ENCODE measurements at places on chromosomes 12 and 14.
A peak's percentile ranks its signal among the peaks of the same experiment; 100 is the strongest.

DNA sequence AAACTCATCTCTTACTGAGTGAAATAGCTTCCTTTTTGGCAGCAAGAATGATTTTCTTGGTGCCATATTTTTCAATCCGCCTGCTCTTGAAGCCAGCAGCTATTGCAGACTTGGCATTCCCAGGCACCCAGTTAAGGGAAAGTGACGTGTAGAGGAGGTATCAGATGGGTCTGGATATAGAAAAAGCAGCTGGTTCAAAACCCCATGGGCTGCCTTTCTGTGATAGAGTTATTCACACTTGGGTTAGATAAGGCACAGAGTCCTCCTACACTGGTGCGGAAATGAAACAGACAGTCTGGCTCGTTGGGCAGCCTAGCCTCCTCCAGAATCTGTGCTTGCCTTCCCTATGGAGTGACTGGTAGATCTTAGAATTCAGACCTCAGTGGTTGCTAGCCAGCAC lies 62.2 kb downstream of the PTPN11 start:
- no peak for DNase-seq

GRCh38 chr12:5076761-5077160 lies 33.1 kb downstream of the KCNA5 start:
- DNase-seq, result no peak

DNA sequence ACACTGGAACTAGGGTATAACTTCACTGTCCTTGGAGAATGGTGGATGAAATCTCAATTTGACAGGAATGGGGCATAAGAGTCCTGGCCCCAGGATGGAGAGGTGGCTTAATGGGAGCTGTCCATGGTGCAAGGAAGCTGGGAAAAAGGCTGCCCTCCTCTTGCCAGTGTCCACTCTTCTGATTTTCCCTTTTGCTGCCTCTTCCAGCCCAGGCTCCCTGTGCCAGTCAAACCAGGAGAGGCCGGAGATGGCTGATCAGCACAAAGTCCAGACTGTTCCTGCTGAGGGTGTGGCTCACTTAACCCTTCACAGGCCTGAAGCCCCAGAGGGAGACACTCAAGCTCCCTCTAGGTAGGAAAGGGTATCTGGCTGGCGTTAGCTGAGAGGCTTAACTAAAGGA lies at the start of gene MYO1A:
MYO1A (minus strand) TSS at position 240 of the 400 bp plus-strand sequence. CDS start 1,806 bp downstream, outside the sequence.
- no peak for DNase-seq

DNA sequence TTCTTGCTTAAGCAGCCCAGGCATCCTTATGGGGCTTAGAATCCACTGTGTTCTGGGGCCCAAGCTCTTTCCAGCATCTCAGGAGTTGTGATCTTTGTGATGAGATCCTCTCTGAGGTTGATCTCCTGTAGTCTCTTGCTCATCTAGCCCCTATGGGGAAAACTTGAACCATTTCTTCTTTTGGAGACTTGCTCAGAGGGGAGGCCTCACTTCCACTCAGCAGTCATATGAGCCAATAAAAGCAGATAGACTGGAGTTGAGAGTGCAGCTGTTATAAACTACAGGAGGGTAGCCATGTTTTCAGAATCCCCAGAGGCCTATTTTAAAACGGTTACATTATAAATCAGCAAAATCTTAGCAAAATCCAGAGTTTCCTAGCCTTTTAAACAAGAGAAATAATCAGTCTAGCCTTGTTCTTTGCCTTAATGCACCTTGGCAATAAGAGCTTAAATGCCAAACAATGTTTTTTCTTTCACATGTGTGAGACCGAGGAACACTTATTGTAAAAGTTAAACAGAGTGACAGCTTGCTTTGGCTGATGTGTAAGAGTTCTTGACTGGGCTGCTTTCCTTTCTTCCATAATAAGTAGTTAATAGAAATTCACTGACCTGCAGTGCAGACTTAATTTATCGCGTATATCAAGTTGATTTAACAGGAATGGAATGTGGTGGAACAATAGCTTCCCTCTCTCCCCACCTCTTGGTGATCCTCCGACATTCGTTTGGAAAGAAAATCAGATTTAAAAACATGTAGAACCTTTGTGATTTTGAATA lies 168.3 kb downstream of the NEDD1 start:
- no peak for DNase-seq

GRCh38 chr12:127675936-127676335 lies 591.0 kb upstream of the TMEM132C start:
- DNase-seq, result peak; percentile 12

DNA sequence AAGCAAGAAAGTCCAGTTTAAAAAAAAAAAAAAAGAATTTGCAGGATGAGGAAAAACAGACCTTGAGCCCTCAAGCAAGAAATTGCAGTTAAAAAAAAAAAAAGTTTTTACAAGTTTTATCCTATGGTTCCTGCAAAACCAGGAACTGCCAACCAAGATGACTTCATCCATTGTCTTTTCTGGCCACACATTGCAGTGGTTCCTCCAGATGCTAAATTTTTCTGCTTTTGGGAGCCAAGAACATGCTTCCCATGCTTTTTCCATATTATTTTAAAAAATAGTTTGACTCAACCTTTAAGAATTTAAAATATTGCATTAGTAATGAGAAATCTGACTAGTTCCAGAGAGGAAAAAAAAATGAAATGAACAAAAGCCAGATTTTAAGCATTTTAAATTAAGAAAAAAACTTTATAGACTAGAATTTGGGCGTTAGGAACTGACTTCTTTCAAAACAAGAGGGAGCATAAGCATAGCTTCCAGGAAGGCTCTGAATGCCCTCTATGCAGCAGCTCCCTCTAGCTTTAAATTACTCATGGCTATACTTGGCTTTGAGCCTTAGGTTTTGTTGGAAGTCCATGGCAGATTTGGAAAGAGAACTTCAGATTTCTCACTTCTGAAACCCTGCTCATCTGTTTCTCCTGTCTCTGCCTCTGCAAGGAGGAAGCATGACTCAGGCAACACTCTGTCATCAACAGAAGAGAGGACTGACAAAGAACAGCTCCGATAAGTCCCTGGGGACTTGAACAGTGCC lies 124.5 kb downstream of the GPR65 start:
- no peak for DNase-seq

- DNase-seq, result no peak
Measured at GRCh38 chr14:98008381-98009113, 1211.4 kb downstream of the VRK1 start.

GRCh38 chr12:105384916-105385535 lies 54.5 kb downstream of the C12orf75 start:
- no peak for DNase-seq

DNA sequence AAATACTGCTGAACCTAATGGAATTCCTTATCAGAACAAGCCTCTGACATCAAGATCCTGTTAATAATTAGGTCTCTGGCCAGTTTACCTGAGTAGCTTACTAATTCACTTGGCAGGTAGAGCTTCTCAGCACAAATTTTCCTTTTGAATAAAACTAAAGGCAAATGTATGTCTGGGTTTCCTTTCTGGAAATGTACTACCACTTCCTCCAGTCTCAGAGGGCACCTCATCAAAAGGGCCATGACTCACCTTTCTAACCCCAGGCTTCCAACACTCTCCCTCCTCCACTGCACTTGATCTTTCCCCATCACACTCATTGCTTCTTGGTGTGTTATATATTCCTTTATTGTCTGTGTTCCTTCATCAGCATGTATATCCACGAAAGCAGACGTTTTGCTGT lies 90.5 kb downstream of the SLC2A13 start:
- no peak for DNase-seq

GRCh38 chr14:92414690-92415445 lies 91.9 kb downstream of the SLC24A4 start:
- DNase-seq, result no peak

- DNase-seq, result no peak
Measured at GRCh38 chr14:91415794-91416743, 1.6 kb downstream of the CCDC88C start.

DNA sequence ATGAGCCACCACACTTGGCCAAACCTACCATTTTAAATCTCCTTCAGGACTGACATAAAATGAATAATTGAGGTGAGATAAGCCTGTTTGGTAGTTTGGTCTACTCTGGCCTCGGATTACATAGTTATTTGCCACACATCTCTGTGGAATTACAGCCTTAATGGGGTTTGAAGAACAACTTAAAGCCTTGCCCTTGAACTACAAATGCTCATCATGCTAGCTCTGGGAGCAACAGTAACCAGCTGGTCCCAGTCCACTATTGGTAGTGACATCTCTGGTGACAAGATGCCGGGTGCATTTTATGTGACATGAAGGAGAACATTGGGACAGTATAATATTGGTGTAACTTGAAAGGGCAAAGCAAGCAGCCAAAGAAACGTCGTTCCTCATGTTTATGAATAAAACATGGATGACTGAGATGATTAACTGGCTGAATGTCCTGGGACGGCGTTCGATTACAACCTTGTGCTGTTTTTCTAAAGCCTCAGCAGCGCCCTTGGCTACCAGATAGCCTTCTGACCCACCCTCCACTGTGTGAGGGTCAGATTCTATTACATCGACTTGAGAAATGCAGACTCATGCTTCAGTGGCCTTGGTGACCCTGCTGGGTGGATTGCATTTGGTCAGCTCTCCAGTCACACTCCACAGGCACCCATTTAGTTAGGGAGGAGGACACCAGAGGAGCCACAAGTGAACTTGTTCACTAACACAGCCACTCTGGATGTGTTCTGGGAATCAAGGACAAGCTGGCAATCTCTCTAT lies 41.5 kb downstream of the BEST3 start:
- no peak for DNase-seq

GRCh38 chr12:62044450-62045135 lies 215.6 kb upstream of the USP15 start:
- DNase-seq, result no peak

- DNase-seq, result no peak
Measured at GRCh38 chr14:68692916-68693771, 99.7 kb downstream of the ZFP36L1 start.

- DNase-seq, result no peak
Measured at GRCh38 chr12:46442738-46443137, 70.2 kb upstream of the SLC38A2 start.

GRCh38 chr14:57831981-57832380 lies 33.9 kb downstream of the SLC35F4 start:
- DNase-seq, result no peak

GRCh38 chr12:3134526-3135135 lies 57.5 kb downstream of the TSPAN9 start:
- DNase-seq, result no peak

GRCh38 chr14:79395061-79395460 lies 816.2 kb downstream of the DIO2 start:
- DNase-seq, result no peak

DNA sequence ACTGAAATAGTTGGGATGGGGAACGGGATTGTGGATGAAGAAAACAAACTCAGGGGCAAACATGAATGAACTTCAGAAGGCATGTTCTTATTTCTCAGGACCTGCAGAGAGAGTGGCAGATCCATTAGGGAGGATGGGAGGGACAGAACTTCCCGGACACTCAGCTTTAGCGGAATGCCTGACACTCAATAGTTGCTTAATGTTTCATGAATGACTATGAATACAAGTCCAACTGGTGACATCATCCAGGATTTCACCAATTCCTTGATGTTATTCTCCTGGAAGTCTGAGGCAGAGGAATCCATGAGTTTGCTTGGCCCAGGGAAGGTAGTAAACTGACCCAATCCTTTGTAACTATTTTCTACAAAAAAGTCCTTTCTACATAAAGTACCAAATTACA lies 37.8 kb upstream of the LRRC10 start:
- no peak for DNase-seq

- no peak for DNase-seq
Measured at GRCh38 chr14:87450193-87450592, 542.8 kb downstream of the GALC start.

DNA sequence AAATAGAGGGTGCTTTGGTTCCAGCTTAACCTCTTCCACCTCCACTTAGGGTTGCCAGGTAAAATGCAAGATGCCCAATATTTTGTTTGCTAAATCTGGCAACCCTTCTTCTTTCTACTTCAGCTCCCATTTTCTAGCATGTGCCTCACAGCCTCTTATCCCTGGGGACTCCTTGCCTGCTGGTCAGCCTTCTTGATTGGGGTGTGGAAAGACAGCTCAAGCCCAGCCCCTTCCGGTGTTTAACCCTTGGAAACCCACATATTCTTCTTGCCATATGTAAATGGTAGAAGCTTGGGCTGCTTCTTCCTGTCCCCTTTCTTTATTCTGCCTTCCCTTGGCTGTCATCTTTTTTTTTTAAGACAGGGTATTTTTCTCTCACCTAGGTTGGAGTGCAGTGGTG lies 5.7 kb downstream of the SPIC start:
- no peak for DNase-seq

GRCh38 chr14:33279865-33280264 lies 341.2 kb downstream of the NPAS3 start:
- DNase-seq, result no peak

- no peak for DNase-seq
Measured at GRCh38 chr12:128792881-128793280, 30.9 kb downstream of the SLC15A4 start.

DNA sequence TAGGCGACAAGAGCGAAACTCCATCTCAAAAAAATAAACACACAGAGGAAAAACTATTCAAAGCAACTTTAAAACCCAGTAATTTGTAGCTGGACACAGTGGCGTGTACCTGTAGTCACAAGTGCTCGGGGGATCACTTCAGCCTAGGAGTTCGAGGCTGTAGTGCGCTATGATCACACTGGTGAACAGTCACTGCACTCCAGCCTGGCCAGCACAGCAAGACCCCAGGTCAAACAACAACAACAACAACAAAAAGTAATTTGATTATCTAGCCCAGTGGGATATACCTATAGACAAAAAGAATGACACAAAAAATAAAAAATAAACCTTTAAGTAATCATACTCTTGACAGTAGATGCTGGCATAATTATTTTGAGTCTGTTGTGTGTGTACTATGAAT lies 29.3 kb downstream of the STX2 start:
- DNase-seq, result no peak

Measured in cerebellar nuclear complex (tissue), 1 donor.